Chondrocyte (in vitro differentiated cells): ENCODE measurements at places on chromosomes 2 and 18.

- no peaks in the 10 kb centered on the region for H3K27me3 ChIP-seq
- H3K4me1 ChIP-seq: peaks cover 4% of the 10 kb centered on the region
- DNase-seq: no peak
- H3K4me3 ChIP-seq: no peak overlapping the region
These were observed 38.6 kb downstream of the SS18 start for GRCh38 chr18:26051843-26052242.

DNA sequence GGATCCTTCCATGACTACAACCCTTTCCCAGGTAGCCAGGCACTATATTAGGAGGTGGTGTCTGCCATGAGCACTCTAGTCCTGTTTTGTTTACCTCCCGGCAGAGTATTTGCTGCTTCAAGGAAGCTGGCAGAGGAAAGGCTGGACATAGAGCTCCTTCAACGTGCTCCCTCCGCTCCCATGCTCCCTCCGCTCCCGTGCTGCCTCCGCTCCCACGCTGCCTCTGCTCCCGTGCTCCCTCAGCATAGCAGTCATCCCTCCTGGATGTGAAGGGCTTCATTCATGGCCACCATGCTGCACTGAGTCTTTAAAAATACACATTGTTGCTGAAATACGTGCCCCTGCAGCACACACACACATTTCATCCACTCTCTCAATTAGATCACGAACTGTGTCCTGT lies 181.9 kb upstream of the MYT1L start:
- H3K27ac ChIP-seq: no peak overlapping the region
- no peaks in the 10 kb centered on the region for H3K36me3 ChIP-seq

GRCh38 chr2:99670768-99671734 lies 181.2 kb upstream of the REV1 start:
- no peak overlapping the region for H3K4me3 ChIP-seq
- H3K36me3 ChIP-seq: peaks cover 27% of the 10 kb centered on the region
- peaks cover 41% of the 10 kb centered on the region for H3K4me1 ChIP-seq
- peak overlapping the region; percentile 32 for H3K27ac ChIP-seq
- no peak for DNase-seq
- no peaks in the 10 kb centered on the region for H3K27me3 ChIP-seq

GRCh38 chr2:1539441-1539840 lies 126.2 kb downstream of the TPO start:
- no peak for DNase-seq
- H3K36me3 ChIP-seq: no peaks in the 10 kb centered on the region

DNA sequence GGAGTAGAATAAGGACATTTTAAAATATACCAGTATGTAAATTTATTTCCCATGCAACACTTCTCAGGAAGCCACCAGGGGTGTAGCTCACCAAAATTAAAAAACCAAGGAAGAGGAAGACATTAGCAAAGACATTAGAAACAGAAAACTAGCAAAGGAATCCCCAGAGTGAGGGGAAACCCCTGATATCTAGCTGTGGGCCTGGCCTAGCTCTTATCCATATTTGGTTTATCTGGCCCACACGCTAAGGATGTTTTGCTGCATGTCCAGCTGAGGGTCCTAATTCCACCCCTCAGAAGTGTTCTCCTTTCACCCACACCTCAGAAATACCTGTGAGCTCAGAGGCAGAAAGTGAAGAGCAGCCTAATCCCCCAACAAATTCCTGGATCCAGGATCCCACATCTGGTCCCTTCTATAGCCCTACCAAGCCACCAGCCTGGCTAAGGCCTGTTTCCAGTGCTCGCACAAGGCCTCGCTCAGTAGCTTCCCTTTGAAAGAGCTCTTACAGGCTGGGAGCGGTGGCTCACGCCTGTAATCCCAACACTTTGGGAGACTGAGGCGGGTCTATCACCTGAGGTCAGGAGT lies 17.4 kb downstream of the OSBPL1A start:
- H3K36me3 ChIP-seq: peaks cover 3% of the 10 kb centered on the region
- H3K27me3 ChIP-seq: no peaks in the 10 kb centered on the region
- peaks cover 4% of the 10 kb centered on the region for H3K4me1 ChIP-seq

- no peak for DNase-seq
- H3K4me3 ChIP-seq: no peak overlapping the region
- H3K36me3 ChIP-seq: peaks cover 32% of the 10 kb centered on the region
- H3K27ac ChIP-seq: no peak overlapping the region
These were observed 218.1 kb upstream of the RASGRP3 start for GRCh38 chr2:33258387-33258786.

DNA sequence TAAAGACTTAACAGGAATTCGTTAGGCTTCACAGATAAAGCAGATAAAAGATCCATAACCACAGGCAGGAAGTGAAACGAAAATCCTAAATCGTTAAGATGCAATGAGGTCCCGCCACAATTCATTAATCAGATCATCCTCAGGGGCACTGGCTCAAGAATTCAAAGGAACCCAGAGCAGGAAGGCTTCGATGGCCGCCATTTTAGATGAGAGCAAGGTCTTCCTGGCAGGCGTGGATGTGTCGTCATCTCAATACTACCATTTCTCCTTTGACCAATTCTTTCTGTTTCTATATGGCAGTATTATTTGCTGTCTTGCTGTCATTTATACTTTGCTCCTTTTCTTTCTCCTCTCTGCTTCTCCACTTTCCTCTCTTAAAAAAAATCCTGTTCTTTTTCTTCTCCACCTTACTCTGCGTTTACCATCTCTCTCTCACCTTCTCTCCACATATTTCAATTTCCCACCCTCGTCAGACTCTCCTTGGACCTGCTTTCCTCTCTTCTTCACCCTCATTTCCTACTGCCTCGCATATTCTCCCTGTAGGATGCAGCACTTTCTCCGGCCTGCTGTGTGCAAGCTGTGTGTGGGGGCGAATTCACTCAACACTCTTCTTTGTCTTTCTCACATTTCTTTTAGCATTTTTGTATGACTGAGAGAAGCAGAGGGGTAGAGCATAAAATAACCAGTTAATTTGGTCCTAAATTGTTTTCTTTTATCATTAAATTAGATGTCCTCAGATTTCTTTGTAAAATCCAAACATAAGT lies 35.1 kb upstream of the LHCGR start:
- H3K27ac ChIP-seq: no peak overlapping the region
- H3K4me1 ChIP-seq: no peaks in the 10 kb centered on the region
- H3K27me3 ChIP-seq: peaks cover 15% of the 10 kb centered on the region
- H3K4me3 ChIP-seq: no peak overlapping the region
- no peaks in the 10 kb centered on the region for H3K36me3 ChIP-seq
